ENCODE measurements at places on chromosomes 1 and 21.
A peak's percentile ranks its signal among the peaks of the same experiment; 100 is the strongest.

DNA sequence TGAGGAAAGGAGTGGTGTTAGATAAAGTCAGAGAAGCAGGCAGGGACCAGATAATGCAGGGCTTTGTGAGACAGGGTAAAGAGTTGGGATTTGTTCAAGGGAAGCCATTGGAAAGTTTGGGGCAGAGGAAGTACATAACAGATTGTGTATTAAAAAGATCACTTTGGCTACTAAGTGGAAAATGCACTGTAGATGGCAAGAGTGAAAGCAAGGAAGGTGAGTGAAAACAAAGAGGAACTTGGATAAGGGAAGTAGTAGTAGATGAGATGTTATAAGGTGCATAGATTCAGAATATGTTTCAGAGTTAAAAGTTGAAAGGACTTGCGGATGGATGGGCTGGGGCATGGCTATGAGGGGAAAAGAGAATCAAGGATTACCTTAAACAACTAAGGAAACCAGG lies 17.4 kb downstream of the MRPL39 start:
- DNase-seq = no peak

- no peak for DNase-seq
Measured at GRCh38 chr1:3641816-3642215, 8.1 kb downstream of the WRAP73 start.

GRCh38 chr1:39926820-39927219 lies 25.1 kb upstream of the MYCL start:
- peak; percentile 30 for DNase-seq

DNA sequence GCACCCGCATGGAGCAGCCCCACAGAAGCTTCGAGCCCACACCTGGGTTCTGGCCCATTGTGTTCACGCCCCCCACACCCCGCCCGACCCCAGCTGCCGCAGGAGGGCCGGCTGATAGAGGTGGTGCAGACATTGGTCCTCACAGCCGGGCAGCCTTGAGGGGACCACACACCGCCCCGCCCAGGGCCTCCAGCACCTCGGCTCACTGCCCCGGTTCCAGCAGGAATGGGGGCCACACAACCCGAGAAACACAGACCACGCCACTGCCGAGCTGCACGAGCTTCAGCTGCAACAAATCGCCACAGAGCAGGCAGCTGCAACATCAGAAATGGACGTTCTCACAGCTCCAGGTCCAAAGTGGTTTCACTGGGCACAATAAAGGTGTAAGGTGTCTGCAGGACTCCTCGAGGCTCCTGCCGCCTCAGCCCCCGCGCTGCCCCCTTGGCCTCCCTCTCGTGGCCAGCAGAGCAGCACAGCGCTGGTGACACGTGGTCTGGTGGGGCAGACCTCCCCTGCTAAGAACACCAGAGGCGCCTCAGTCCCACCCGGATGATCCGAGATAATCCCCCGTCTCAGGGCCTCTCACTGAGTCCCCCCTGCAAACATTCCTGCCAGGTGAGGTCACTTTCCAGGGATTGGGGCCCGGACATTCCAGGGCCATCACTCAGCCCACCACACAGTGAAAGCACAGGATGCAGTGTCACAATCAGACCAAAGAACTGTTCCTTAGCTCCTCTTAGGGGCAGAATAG lies 62.3 kb upstream of the ADARB1 start:
- peak; percentile 82 for DNase-seq

DNA sequence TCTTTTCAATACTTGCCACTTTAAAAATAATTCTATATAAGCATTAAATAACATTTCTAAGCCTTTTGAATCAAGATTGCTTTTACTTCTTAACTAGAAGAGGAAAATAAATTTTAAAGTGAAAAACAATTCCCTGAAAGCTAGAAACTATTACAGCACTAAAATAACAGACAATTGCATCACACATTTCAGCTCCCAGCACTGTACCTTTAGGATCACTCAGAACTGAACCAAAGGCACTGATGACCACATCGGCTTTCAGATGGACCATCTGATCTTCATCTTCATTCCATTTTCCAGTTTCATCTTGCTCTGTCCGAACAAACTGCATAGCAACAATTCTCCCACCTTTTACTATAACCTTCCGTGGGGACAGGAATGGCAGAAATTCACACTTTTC lies 347.3 kb downstream of the DPYD start:
- no peak for DNase-seq

GRCh38 chr21:14530592-14530991 lies 15.5 kb downstream of the SAMSN1 start:
- DNase-seq = no peak

All from tongue (tissue), 3 donors.